Gastrocnemius medialis (tissue), 4 donors: ENCODE measurements at places on chromosomes 7 and 10. TPM values are rescaled to one million over a fixed set of nuclear protein-coding genes. Genes with fewer than 3 reads are reported as not detected.

Gene SRRM3
- 1.1 TPM for total RNA-seq

Gene NIPSNAP2
- total RNA-seq = 365 TPM

Gene NKX1-2
- not detected for total RNA-seq

DNA sequence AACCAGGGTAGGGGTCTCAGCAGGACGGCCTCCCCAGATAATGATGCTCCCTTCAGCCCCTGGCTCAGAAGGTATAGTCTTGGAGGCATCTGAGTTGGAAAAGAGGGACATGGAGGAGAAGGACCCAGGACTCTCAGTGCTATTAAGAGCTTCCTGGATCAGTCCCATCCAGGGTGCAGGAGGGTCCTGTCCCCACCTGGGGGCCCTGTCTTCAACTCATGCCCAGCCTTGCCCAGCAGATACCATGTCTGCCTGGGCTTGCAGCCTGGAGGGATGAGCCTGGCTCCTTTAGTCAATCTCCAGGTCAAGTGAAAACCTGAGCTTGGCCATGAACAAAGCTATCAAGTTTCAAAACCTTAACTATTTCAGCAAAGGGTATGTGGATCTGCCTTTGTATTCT lies 67.6 kb downstream of the PRTFDC1 start:
- no peaks in the 10 kb centered on the region for H3K4me1 ChIP-seq
- no peak overlapping the region for H3K27ac ChIP-seq
- H3K4me3 ChIP-seq = no peak overlapping the region
- H3K27me3 ChIP-seq = no peaks in the 10 kb centered on the region
- no peak for DNase-seq
- no peaks in the 10 kb centered on the region for H3K36me3 ChIP-seq

DNA sequence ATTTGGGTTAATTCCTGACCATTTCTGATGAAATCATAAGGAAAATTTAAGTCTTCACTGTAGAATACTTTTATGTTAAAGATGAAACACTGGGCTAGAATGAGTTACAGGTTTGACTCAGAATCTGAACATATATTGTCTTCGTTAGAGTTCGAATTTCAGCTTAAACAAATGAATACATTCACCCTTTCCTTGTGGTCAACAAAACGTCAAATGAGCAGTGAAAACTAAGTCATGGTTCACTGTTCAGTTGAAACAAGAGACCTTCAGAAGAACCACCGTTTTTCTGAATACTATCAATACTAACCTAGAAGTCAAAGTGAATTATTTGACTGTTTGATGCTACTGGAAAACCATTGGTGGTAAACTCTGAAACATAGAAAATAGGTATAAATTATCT lies 235.2 kb upstream of the ZWINT start:
- no peaks in the 10 kb centered on the region for H3K27me3 ChIP-seq
- no peak overlapping the region for H3K4me3 ChIP-seq
- H3K36me3 ChIP-seq = no peaks in the 10 kb centered on the region
- no peaks in the 10 kb centered on the region for H3K4me1 ChIP-seq
- no peak for DNase-seq
- H3K27ac ChIP-seq = no peak overlapping the region

DNA sequence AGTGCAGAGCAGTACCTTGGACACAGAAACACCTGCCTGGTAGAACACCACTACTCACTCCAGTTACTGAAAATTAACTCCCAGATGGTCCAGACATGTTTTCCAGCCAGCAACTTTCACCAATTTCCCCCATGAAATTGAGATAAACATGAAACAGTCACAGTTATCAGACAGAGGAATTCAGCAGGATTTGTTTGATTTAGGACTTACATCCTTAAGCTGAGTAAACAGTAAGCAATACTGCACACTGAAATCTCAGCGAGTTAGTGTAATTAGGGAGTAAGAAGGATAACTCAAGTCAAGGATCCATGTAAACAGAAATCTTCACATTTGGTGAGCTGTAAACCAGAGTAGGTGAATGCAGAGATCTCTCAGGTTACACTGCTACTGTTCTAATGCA lies 353.5 kb downstream of the ELMO1 start:
- H3K27me3 ChIP-seq = no peaks in the 10 kb centered on the region
- no peak overlapping the region for H3K4me3 ChIP-seq
- H3K27ac ChIP-seq = no peak overlapping the region
- H3K36me3 ChIP-seq = no peaks in the 10 kb centered on the region

GRCh38 chr7:66958538-66959350 lies 36.6 kb downstream of the SBDS start:
- H3K36me3 ChIP-seq = no peaks in the 10 kb centered on the region
- DNase-seq = no peak

GRCh38 chr10:34156781-34157425 lies 658.2 kb downstream of the PARD3 start:
- H3K27ac ChIP-seq = no peak overlapping the region
- peaks cover 4% of the 10 kb centered on the region for H3K4me1 ChIP-seq
- H3K4me3 ChIP-seq = no peak overlapping the region

GRCh38 chr10:43863859-43864591 lies 215.3 kb upstream of the ZNF32 start:
- H3K4me1 ChIP-seq = peaks cover 16% of the 10 kb centered on the region
- no peaks in the 10 kb centered on the region for H3K27me3 ChIP-seq
- peak; percentile 23 for DNase-seq
- H3K27ac ChIP-seq = peak overlapping the region; percentile 77
- H3K36me3 ChIP-seq = no peaks in the 10 kb centered on the region
- H3K4me3 ChIP-seq = no peak overlapping the region

GRCh38 chr7:48875045-48875916 lies 49.1 kb upstream of the CDC14C start:
- H3K36me3 ChIP-seq = no peaks in the 10 kb centered on the region
- H3K4me1 ChIP-seq = no peaks in the 10 kb centered on the region
- no peak for DNase-seq
- H3K4me3 ChIP-seq = no peak overlapping the region
- no peak overlapping the region for H3K27ac ChIP-seq

DNA sequence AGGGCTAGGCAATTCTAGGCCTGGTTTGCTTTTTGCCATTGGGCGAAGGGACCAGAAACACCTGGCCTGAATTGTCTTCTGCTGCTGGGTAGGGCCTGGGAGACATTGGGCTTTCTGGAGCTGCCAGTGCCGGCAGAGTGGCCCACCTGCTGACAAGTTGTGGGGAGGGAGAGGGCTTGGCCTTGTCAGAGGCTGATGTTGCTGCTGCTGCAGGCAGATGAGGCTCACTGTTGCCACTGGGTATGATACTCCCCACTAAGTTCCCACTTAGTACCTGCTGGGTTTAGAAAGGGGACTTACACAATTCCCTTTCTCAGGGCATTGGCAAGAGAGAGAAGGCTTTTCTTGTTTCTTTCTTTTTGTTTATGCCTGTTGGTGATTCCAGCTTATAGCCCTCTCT lies 289.6 kb upstream of the NPVF start:
- no peaks in the 10 kb centered on the region for H3K27me3 ChIP-seq
- no peaks in the 10 kb centered on the region for H3K4me1 ChIP-seq
- no peaks in the 10 kb centered on the region for H3K36me3 ChIP-seq

DNA sequence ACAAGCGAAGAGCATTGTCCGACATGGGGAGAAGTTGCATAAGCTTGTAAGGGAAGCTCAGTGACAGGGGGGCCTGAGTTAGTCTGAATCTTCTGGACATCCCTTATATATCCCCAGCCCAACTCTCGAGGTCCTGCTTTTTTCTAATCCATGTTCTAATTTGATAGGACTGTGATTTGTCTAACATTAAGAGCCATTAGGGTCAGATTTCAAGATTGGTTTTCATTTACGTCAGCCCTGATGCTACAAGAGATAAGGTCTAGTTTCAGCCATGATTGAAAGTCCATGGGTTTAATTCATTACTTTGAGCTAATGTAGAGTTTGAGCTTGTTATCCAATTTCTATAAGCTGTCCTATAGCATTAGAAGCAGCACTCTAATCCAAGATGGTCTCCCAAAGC lies 20.3 kb downstream of the TLX1 start:
- no peaks in the 10 kb centered on the region for H3K36me3 ChIP-seq
- H3K4me3 ChIP-seq = no peak overlapping the region
- H3K27ac ChIP-seq = no peak overlapping the region
- DNase-seq = no peak

DNA sequence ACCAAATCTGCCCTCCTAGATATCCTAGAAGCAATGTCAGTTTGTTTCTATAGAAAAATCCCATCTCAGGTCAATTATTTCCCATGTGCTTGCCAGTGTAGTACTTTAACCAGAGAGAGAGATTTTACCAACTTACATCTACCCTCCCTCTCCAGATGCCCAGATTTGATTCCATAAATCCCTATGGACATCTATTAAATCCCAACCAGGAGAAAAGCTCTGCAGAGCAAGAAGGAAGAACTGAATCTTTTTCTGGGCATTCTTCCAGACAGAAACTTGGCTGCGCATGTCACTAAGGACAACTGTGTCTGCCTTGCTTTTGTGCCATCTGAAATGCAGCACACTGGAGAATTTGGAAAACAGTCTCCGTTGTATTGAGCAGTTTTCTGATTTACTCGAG lies 597.6 kb downstream of the SORCS1 start:
- H3K36me3 ChIP-seq = no peaks in the 10 kb centered on the region
- no peaks in the 10 kb centered on the region for H3K27me3 ChIP-seq
- no peak overlapping the region for H3K27ac ChIP-seq
